ENCODE measurements at places on chromosomes 2 and 18.

DNA sequence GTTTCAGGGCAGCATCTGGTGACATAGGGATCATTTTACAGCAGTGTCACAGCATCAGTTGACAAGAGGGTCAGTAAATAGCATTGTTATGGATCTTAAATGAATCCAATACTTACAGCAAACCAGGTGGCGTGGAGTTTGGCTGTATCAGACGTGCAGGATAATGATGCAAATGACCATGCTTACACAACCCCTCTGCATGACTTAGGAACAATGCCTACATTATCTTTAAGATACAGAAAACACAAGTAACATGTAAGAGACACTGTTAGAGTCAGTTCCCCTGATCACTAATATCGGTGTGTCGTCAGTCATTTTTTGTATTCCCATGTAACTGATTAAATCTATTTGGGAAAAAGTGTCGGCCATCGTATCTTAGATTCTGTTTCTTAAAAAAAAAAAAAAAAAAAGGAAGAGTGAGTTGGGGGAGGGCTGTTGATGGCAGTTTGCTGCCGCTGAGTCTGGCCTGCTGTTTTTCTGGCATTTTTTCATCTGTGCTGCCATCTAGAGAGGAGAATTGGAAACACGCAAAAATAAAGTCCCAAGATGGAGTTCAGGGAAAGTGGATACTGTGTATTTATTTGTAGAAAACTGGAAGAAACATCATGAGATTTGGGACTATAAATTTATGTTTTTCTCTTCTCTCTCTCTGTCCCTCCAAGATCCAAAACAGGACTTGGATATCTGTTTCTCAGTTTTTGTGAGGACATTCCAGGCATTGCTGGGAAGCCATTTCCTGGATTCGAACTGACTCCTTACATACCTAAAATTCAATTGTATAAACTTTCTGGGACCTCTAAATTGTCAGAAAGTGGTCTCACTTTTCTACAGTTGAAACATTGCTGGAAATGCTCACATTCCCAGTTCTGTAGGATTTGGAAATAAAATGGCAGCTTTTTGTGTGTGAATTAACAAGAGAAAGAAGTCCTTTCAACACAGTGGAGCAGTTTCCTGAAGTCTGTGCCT, 60.3 kb upstream of the AGPS start:
- peak; percentile 44 for DNase-seq

- no peak for DNase-seq
Observed at GRCh38 chr2:168378960-168379669, 77.0 kb upstream of the CERS6 start.

DNA sequence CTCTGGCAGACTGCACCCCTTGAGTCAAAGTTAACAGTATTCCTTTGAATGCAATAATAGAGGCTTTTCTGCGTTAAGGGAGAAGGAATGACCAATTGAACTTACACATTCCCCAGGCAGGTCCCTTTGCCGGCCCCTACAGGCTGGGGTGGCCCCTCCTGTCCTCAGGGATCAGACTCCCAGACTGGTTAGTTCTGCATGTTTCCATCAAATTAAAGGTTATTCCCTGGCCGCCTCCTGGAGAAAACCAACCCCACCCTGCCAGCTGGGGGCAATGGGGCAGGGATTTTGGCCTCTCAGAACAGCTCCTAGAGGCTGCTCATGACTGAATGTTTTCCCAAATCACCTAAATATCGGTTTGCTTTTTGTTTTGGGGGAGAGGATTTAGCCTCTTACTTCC, 199.6 kb downstream of the MGAT5 start:
- no peak for DNase-seq

DNA sequence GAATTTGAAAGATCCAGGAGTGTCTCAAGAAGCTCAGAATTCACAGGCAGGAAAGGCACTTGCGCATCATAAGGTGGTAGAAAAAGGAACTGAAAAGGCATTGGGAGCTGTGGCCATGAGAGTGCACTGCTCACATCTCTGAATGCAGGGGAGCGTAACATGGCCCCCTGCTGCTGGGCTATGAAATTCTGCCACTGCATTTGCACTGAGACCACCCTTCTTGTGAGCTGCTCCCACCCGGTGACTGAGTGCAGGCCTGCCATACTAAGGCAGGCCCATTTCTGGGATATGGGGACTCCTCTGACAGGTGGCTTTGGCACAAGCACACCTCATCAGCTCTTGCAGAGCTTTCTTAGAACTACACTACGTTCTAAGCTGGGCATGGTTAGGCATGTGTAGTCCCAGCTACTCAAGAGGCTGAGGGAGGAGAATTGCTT, 25.3 kb upstream of the STARD7 start:
- DNase-seq, result peak; percentile 52

- peak; percentile 88 for DNase-seq
Observed at GRCh38 chr2:64865073-64865830, 123.9 kb upstream of the SLC1A4 start.

- DNase-seq, result no peak
Observed at GRCh38 chr2:168300460-168300859, 53.1 kb upstream of the STK39 start.

DNA sequence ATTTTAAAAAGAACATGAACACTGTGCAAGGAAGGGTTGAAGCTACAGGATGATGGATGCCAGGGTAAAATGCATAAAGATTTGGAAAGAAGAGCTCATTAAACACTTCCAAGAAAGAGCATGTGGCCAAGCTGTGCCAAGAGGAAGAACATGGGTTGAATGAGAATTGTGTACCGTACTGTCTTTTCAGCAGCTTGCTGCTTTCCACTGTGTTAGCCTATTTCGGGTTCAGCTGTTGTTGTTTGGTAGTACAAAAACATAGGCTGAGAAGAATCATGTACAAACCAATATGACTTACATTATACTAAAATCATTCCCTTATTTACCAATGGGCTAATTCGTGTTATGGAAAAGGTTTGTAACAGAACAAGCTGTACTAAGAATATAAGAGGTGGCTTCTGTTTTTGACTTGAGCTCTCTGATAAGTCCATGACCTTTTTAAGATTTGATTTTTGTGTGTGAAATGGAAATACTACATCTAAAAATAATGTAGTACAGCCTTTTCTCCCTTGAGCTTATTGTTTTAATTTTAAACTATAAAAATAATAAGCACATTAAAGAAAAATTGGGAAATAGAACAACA, 188.3 kb upstream of the STON1 start:
- no peak for DNase-seq

- DNase-seq, result peak; percentile 86
Observed at GRCh38 chr18:46097801-46098615, at the start of gene ATP5F1A. ATP5F1A (minus strand) TSS chr18:46098296; CDS start chr18:46098231, 65 bp downstream.

DNA sequence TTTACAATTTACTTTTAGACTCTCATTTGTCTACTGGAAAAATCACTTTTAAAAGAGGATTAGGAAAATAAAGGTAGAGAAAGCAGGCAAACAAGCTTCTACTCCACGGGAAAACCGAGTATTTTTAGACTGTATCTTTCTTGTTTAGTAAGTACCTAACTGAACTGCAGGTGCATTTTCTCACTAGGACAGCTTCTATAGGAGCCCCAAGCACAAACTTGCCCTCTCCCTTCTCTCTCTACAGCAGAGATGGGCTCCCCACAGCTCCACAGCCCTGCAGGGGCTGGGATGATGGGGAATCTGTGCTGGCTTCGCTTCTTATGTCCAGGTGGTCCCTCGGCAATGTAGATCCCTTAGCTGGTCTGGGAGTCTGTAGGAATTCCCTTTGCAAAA, 16.2 kb downstream of the PSTPIP2 start:
- DNase-seq, result no peak

- no peak for DNase-seq
Observed at GRCh38 chr18:76874642-76875389, 52.5 kb downstream of the ZNF236 start.

DNA sequence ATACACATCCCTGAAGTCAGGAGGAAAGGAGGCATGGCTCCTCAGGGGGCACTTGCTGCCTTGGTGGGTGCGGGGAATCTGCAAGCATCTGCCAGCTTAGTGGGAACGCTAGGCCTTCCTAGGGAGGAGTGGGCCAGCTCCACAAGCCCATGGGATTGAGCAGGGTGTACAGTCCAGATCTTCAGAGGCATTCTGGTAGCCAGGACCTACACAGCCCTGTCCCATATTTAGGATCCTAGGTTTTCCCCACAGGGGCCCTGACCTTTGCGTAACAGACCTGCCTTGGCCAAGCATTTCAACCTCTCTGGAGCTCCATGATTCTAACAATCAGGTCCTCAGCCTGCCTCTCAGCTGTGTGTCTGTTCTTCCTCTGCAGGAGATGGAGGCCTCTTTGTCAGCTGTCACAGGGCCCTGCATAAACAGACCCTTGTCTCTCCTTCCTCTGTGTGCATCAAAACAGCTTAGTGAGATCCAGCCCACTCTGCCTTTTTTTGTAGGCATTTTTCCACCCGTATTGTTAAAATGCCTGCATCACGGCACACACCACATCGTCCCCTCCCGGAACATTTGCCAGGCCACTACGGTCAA, 140.2 kb upstream of the NDUFV2 start:
- no peak for DNase-seq

- no peak for DNase-seq
Observed at GRCh38 chr18:74348581-74348980, 32.9 kb downstream of the C18orf63 start.

DNA sequence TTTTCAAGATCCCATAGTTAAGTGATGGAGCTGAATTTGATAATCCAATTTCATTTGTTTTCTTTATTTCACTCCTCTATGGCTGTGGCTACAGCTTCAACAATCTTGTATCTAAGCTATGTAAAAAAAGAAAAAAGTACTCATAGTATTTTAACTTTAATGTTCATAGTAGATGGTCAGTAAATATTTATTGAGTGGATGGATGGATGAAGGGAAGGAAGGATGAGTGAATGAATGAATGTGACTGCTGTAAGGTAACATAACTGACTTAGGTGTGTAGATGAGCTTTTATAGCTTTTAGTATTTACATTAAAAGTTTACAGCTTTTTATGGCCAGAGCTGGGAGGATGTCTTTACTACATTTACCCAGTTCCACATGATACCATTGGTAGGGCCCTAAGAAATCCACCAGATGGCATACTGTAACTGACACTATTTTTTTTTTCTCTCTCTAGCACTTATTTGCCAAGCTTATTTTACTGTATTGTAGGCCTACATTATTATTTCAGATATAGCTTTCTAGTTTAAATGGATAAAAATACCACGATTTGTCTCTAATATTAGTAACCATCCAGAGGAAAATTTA, 13.4 kb upstream of the HRH4 start:
- DNase-seq, result no peak

GRCh38 chr2:187210726-187211125, 237.3 kb downstream of the CALCRL start:
- no peak for DNase-seq

- DNase-seq, result no peak
Observed at GRCh38 chr2:149858901-149859634, 271.5 kb upstream of the MMADHC start.

GRCh38 chr2:38274286-38275276, 102.5 kb downstream of the ATL2 start:
- peak; percentile 63 for DNase-seq

DNA sequence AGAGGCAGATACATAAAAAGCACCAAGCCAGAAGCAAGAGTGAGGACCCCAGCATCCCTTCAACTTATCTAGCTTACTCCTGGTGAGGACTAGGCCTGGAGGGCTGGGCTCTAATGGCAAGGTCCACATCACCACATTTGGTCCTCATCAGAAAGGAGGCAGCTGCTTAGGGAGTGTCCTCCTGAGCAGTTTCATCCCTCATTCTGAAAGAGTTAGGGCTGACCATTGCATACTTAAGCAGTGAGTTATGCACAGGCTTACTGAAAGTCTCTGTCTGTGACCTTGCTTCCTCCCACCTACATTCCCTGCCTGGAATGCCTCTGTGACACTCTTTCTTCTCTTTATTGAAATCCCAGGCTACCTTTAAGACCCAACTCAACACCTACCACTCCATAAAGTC, 301.8 kb upstream of the ACVR2A start:
- no peak for DNase-seq

GRCh38 chr2:102057502-102058292, 65.9 kb downstream of the IL1R2 start:
- no peak for DNase-seq

- DNase-seq, result no peak
Observed at GRCh38 chr18:8617907-8618306, 8.7 kb downstream of the RAB12 start.

- DNase-seq, result no peak
Observed at GRCh38 chr2:207830778-207831438, 61.2 kb upstream of the FZD5 start.

- DNase-seq, result no peak
Observed at GRCh38 chr2:216702756-216703155, 7.4 kb upstream of the IGFBP5 start.

GRCh38 chr18:64747803-64748202, 598.9 kb upstream of the LINC00305 start:
- DNase-seq, result no peak

GRCh38 chr2:56376699-56377665, 193.2 kb downstream of the CCDC85A start:
- DNase-seq, result no peak

- no peak for DNase-seq
Observed at GRCh38 chr2:195590861-195591205, 66.2 kb upstream of the SLC39A10 start.

- no peak for DNase-seq
Observed at GRCh38 chr18:36496022-36496421, 198.5 kb downstream of the FHOD3 start.

- no peak for DNase-seq
Observed at GRCh38 chr2:118989481-118989880, 47.5 kb downstream of the MARCO start.

DNA sequence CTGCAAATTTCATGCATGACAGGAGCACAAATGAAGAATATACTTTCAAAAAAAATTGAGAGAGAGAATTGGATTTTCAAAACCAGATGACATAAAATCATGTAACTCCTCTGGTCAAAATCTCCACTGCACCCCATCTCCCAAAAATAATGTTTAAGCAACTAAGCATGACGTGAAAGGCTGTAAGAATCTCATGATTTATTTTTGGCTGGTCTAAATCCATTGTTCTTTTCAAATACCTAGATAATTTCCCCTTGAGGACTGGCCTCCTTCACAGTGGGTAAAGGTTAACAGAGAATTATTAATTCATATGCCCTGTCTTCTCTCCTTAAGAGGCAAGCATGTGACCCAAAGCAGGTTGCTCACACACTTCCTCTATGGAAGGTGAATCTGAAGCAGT, 101.5 kb upstream of the CCDC195 start:
- DNase-seq, result no peak

GRCh38 chr18:47050468-47050867, 15.0 kb upstream of the ELOA2 start:
- DNase-seq, result no peak

DNA sequence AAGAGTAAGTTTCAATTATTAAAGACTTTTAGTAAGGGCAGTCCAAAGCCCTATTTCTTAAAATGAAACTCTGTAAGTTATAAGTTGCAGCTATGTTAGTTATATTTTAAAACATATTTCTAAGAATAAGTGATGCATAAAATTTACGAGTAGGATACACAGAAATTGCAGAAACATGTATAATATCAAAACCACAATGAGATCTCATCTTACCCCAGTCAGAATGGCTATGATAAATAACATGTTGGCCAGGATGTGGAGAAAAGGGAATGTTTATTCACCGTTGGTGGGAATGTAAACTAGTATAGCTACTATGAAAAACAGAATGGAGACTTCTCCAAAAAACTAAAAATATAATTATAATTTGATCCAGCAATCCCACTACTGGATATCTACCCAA, 201.2 kb downstream of the CBLN2 start:
- no peak for DNase-seq
